ENCODE measurements at places on chromosomes 6 and 20.

- DNase-seq = no peak
These were observed 31.2 kb upstream of the SPDEF start for GRCh38 chr6:34587325-34587724.

DNA sequence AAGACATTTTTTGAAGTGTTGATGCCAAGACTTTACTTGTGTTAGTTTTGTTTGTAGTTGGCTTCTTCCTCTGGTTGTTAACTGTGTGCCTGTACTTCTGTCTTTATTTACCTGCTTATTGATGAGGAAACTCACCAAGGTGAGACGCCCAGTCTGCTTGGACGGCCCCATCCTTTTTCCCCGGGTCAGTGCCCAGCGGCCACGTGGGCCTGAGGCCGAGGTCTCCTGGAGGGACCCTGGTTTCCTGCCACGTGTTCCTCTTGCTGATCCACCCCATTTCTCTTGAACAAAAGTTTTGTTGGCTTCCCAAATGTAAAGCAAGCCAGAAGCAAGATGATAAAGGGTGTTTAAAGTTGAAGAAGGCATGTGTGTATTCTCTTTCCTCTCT, 24.8 kb downstream of the DUSP22 start:
- no peak for DNase-seq

DNA sequence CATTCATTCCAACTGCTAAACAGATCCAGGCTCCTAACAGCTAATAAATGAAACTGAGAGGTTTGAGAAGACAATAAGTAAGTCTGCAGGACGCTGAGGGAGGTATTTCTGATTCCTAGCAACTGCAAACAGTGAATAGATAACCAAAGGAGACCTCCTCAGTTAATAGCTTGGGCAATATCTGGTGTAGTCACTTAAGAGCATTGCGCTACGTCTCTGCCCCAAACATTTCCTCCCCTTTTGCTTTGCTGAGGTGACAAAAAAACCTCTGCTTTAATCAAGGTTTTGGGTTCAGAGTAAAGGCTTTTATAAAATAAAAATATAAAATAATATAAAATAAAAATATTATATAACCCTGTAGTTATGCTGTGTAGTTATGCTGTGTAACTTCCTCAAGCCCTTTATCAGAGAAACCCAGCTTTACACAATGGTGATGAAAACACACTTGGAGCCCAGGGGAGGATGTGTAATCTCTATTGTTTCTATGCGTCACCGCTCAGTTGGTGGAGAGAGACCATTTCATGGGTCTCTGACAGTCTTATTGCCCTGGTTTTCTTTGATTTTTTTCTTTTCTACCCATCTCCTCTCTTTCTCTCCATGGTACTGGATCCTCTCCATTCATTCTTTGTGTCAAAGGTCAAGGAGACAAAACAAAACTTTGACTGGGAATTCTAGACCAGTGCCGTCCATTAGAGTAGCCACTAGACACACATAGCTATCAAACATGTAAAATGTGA, 18.9 kb upstream of the CALHM5 start:
- DNase-seq = no peak

DNA sequence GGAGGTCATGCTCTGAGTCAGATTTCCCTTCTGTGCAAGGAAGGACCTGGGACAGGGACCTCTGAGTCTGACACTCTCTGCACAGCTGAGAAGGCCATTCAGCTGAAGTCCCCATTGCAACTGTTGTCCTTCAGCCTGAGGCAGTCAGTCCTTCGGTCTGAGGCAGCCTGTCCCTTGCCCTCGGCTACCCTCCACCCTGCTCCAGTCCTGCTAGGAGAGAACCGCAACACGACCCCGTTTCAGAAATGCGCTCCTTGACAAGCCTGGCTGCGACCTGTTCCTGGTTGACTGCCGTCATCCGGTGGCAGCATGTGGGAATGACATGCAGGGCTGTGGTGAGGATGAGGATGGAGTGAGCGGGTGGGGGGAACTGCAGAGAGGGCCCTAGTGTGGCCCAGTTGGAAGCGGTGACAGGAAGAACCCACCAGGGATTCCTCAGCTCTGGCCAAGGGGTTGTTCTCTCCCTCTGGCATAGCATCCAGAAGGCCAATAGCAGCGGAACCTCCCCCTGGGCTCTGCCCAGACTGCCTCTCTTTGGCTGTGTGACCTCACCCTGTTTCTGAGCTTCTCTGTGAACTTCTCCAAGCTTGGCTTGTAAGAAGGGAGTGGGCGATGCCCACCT, 40.3 kb upstream of the ANGPT4 start:
- DNase-seq = peak; percentile 80

DNA sequence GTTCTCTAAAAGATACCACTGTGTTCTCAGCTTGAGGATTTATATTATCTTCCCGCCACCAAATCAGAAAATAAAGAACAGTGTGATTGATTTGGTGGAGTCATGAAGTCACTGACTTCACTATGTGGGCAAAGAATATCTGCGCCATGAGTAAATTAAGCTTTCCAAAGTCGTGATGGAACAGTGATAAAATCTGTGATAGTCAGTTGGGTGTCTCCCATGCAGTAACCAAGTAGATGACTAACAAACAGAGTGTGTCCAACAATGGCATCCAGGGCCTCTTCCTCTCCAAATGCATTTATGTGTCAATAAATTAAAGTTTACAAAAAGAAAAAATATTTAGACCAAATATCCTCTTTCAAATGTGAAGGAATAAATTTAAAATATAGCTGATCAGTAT, 87.0 kb upstream of the DST start:
- no peak for DNase-seq

GRCh38 chr6:75893058-75893775, 144.2 kb downstream of the MYO6 start:
- no peak for DNase-seq

DNA sequence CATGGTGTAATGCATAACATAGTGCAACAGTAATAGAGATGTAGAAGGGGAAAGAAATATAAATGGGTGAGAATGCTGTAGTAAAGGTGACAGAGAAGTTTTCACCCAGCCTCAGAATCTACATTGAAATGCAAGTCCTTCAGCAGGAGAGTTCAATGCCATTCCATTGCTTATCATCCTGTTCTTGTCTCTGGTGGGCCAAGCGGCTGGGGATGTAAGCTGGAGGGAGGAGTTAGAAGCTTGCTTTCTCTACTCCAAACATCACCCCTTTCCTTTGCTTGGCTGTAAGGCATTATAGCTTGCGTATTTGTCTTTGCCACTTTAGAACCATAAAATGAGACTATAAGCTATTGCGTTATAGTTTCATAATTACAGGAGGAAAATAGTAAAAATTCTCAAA, 2.2 kb upstream of the FUT9 start:
- DNase-seq = no peak

GRCh38 chr6:81023709-81024108, 728.8 kb downstream of the TENT5A start:
- no peak for DNase-seq

DNA sequence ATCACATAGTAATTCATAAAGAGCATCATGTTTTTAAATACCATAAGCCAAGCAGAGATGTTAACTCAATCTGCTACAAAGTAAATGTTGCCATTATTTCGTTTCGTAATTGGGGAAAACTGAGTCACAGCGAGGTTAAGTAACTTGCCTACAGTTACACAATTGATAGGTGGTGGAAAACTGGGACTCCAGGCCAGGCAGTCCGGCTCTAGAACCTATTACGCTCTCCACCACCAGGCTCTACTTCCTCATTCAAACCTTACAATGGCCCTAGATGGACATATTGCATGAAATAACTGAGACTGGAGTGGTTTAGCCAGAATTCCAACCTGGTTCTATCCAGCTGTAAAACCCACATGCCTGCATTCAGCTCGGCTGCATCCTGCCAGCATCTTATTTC, 58.2 kb downstream of the LINC00237 start:
- DNase-seq = no peak

DNA sequence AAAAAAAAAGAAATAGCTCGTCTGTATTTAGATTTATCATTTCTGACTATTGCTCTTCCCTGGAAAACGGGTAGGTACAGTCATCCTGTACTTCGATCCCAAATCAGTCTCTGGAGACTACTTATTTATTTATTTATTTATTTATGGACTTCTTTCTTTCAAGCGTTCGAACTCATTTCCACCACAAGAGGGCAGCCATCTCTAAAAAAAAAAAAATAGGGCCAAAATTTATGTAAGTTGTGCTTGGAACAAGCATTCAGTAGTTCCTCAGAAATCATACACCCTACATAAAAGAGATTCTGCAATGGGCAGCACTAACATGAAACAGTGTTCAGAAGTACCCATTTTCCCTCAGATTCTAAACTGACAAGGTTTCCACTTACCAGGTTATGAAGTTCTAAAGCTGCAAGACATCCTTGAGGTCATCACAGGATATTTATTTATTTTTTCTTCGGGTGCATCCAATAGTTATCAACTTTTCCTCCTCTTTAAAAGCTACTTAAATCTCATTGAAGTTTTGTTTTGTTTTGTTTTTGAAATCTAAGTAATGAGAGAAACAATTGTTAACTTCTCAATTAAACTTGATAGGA, 1.9 kb upstream of the BMP2 start:
- DNase-seq = no peak

DNA sequence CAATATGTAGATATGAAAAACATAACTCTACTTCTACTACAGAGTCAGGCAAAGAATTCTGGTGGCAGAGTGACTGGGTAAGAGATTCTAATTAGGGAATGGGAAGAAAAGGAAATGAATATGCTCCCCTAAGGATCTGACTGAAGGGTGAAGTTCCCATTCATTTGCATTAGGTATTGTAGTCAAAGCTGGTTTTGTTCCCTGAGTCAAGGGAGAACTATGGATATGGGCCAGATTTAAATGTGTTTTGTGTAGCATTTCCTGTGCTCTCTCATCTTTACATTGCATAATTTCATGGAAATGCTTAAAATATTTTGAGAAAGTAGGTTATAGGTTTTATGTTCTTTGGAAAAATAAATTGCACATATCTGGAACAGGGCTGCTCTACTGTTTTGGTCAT, 299.7 kb downstream of the BTBD3 start:
- no peak for DNase-seq

- no peak for DNase-seq
These were observed 8.7 kb downstream of the CST3 start for GRCh38 chr20:23629017-23629541.

- DNase-seq = no peak
These were observed 73.7 kb downstream of the PHF20 start for GRCh38 chr20:35845561-35845960.
